ENCODE measurements at places on chromosomes 7 and 10.

GRCh38 chr10:13608246-13608853, 21.6 kb downstream of the PRPF18 start:
- DNase-seq: no peak

DNA sequence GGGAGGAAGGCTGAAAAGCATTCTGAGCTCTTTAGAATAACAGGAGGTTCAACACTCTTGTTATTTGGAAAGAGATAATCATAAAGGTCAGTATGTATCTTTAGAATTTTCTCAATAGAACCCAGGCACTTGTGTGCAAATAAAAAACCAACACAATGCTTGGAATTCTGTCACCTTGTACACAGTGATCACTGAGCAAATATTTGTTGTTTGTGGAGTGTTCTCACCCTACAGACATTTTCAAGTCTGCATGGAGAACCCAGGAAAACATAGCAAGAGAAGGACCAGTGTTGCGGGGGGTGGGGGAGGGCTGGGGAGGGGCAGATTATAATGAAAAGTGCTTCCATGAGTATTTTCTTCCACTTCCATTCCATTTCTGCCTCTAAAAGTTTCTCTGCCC, 87.4 kb downstream of the FAM107B start:
- no peak for DNase-seq

GRCh38 chr7:128075242-128076095, 44.2 kb upstream of the LRRC4 start:
- peak; percentile 8 for DNase-seq

DNA sequence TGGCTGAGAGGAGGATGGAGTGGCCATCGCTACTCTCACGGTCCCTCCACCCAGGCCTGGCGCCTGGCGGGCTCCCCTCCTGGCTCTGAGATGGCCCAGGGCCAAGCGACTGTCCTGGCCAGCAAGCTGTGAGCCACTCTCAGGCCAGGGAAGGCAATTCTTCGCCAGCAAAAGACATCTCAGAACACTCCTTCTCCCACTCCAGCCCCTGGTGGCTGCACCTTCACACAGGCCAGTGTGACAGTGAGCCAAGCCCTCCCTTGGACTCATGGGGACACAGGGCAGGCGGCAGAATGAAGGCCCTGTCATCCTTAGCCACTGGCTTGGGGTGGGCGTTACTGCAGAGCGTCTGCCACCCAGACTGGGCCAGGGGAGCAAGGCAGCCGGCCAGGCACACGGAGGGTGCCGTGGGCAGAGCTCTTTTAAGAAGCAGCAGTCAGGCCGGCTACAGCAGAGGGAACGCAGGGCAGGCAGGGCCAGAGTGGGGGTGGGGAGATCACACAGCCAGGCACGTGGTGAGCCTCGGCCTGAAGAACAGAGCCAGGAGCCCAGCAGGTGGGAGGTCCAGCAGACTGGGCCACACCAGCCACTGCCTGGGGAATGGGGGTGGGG, 14.4 kb downstream of the STK32C start:
- DNase-seq: no peak

- DNase-seq: no peak
Measured at GRCh38 chr10:30988831-30989435, 42.7 kb downstream of the ZNF438 start.

- DNase-seq: no peak
Measured at GRCh38 chr7:29573567-29573966, 9.9 kb downstream of the PRR15 start.
